ENCODE measurements at places on chromosomes 6 and 20.
A peak's percentile ranks its signal among the peaks of the same experiment; 100 is the strongest.

GRCh38 chr6:79518842-79519241 lies 18.4 kb downstream of the LCA5 start:
- no peak for DNase-seq

- no peak for DNase-seq
Observed at GRCh38 chr20:63804308-63804636, 26.8 kb downstream of the ZBTB46 start.

DNA sequence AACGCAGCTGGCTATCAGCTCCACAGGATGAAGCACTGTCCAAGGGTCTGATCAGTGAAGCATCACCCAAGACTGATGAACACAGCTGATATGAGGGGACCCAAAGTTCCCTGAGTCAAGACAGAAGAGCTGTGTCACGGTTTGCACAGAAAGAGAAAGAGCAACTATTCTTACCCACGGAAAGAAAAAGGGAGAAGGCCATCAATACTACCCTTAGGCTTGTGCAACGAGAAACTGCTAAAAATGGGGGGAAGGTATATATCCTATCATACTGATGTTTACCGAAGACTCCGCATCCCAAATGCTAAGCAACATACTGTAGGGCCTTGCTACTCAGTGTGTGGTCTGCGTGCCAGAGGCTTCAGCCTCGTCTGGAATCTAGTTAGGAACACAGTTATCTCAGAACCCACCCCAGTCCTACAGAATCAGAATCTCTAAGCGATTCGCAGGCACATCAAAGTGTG lies 665 bp downstream of the FASTKD5 start:
- no peak for DNase-seq

GRCh38 chr6:48835421-48835958 lies 627.6 kb downstream of the MMUT start:
- DNase-seq, result no peak

DNA sequence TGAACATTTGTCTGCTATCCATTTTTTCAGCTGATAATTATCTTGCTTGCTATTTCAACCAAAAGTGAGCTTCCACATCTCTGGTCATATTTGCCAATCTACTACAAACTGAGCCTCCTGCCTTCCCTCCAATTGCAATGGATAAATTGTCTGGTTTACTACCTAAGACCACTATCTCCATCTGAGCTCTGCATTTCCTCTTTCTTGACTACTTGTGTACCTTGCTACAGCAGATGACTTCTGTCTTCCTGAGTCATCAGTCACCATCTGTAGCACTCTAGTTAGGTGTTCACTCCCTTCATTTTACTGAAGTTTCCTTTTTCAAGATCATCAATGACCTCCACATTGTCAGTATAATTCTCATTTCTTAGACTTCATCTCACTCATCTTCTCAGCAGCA lies 33.5 kb upstream of the PHIP start:
- no peak for DNase-seq

- DNase-seq, result no peak
Observed at GRCh38 chr20:6051505-6051904, 2.4 kb downstream of the LRRN4 start.

- DNase-seq, result no peak
Observed at GRCh38 chr6:131792091-131792496, 15.7 kb upstream of the ENPP1 start.

DNA sequence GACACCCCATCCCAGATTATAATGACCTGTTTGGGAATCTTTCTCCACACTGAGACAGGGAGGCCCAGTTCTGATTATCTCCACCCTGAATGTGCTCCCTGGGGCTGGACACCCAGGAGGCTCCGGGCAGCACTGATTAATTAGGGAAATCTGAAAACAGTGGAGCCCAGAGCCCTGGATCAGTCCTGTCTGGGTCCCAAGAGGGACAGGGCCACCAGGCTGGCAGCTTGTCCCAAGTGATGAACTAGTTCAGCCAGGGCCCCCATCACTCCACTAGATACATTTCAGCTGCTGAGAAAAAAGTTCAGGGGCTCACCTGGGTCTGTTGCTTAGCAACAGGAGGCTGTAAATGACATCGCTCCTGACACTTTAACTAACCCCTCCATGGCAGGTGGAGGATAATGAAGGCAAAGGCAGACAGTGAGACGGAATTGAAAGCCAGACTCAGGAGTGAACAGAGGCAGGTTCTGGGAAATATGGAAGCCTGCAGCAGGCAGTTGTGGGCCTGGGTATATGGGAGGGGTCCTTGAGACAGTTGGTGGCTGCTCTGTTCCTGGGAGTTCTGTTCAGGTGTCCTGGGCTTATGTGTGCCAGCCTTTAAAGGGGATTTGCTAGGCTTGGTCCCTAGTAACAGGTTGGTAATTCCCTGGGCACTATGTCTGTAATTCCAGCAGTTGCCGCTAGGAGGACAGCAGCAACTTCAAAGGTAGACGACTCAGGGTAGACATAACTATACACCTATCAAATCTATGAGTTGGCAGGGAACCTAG lies 78.3 kb upstream of the CTNNBL1 start:
- DNase-seq, result no peak

- no peak for DNase-seq
Observed at GRCh38 chr20:31488115-31488514, 13.0 kb downstream of the REM1 start.

DNA sequence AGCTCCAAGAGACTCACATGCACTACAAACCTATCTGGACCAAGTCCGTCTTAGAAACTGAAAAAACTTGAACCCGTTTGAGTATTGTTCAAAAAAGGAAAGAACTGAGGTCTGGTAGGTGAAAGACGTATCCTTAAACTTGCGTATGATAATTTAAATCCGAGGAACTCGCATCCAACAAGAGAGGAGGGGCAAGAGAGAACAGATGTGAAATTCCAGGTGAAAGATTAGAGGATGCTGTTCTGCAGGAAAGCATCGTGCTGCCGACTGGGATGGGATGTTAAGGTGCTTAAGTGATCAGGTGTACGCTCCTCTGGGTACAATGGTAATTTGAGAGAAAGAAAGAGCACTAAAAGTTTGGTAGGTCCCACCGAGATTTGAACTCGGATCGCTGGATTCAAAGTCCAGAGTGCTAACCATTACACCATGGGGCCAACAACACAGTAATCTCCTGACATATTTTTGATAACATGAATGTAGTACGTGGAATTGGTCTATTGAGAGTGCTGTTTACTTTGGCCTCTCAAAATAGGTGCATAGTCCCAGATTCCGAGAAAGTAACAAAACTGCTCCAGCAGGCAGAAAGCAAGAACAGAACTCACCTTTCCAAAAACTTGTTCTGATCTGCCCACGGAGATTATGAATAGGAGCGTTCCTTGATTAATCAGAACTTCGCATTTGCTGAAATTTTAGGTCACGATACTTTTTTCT lies 53.5 kb upstream of the BTN3A2 start:
- peak; percentile 56 for DNase-seq

DNA sequence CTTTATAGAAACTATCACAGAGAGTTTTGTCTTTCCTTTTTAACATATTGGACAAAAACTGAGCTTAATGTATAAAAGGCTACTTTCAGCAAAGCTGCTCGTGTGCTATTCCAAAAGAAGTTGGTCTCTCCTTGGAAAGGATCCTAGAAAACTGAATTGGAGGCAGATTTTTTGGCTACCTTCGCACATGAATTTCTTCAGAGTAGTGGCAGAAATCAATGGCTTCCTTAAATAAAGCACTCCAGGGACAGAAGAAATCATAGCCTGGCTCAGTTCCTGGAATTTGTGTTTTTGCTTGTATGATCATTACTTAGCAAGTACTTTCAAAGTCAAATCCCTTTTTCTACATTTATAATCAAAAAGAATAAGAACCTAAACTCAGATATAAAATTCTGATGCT lies 780.3 kb downstream of the PHF3 start:
- DNase-seq, result no peak

DNA sequence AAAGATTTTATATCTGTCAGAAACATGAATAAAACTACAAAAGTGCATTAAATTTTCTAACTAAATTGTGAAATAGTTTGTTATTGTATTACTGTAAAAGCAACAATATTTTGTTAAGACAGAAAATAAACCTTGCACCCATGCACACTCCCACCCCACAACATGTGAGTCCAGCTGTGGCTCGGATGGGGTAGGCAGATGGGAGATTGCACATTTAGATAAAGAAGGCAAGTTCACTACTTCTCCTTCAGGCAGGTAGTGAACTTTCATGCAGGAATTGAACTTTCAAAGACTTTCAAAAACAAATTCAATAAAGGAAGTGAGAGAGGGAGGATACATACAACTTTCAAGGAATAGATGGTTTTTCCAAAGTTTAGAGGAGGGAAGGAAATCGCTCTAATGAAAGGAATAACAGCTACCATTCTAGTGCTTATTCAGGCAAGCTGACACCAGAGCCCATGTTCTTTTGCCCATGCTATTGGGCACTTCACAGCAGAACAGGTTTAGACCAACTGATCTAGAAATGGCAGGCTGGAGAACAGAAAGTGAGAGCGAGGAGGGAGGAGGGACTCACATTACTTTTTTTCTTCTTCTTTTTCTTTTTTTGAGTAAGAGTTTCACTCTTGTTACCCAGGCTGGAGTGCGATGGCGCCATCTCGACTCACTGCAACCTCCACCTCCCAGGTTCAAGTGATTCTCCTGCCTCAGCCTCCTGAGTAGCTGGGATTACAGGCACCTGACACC lies 28.5 kb downstream of the SF3B5 start:
- no peak for DNase-seq

DNA sequence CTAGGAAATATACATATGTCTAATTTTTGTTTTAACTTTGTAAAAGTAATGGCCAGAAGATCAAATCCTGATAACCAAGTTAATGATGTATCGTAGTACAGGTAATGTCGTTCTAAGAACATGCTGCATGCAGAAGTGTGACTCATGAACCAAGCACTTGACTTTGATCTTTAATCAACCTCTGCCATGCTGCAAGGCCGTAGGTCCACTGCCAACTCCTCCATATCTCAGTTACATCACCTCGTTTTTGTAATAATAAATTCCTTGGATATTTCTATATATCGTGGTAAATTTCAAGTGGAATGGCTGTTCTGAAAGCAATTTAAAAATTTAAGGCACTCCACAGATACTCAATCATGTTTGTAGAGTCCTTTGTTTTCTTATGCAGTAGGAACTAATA lies 771.7 kb downstream of the EPHA7 start:
- DNase-seq, result no peak

- no peak for DNase-seq
Observed at GRCh38 chr6:121510568-121511177, 75.2 kb downstream of the GJA1 start.

- DNase-seq, result no peak
Observed at GRCh38 chr6:143575901-143576426, 64.4 kb upstream of the FUCA2 start.

GRCh38 chr20:38894091-38894847 lies 31.9 kb upstream of the FAM83D start:
- no peak for DNase-seq

DNA sequence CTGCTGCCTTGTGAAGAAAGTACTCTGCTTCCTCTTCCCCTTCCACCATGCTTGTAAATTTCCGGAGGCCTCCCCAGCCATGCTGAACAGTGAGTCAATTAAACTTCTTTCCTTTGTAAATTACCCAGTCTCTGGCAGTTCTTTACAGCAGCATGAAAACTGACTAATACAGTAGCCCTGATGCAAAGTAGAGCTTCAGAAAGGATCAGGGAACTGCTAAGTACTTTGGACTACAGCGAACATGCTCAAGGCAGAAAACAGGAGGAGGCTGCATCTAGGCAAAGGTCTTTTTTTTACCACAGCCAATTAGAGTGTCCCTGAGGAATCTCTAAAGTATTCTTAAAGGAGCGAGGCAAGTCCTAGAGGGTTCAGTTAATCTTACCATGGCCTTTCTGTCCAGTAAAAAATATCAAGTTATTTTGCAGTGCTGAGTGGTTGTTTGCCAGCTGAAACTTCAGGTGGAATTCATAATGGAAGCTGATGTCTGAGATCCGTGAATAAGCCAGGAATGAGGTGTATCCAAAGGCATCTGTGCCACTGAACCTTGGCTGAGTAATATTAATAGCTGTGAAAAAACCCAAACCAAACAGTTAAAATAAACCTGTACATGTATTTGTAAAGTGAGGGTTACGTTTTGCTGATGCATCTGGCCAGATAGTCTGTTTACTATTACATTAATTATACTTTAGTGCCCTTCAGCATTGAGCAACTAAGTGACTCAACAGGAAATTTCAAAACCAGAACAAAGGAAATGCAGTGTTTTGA lies 170.4 kb downstream of the PHF3 start:
- DNase-seq, result no peak

- DNase-seq, result no peak
Observed at GRCh38 chr6:126963077-126963809, 155.2 kb upstream of the RSPO3 start.

- DNase-seq, result no peak
Observed at GRCh38 chr20:63517376-63518309, 2.9 kb upstream of the PPDPF start.

DNA sequence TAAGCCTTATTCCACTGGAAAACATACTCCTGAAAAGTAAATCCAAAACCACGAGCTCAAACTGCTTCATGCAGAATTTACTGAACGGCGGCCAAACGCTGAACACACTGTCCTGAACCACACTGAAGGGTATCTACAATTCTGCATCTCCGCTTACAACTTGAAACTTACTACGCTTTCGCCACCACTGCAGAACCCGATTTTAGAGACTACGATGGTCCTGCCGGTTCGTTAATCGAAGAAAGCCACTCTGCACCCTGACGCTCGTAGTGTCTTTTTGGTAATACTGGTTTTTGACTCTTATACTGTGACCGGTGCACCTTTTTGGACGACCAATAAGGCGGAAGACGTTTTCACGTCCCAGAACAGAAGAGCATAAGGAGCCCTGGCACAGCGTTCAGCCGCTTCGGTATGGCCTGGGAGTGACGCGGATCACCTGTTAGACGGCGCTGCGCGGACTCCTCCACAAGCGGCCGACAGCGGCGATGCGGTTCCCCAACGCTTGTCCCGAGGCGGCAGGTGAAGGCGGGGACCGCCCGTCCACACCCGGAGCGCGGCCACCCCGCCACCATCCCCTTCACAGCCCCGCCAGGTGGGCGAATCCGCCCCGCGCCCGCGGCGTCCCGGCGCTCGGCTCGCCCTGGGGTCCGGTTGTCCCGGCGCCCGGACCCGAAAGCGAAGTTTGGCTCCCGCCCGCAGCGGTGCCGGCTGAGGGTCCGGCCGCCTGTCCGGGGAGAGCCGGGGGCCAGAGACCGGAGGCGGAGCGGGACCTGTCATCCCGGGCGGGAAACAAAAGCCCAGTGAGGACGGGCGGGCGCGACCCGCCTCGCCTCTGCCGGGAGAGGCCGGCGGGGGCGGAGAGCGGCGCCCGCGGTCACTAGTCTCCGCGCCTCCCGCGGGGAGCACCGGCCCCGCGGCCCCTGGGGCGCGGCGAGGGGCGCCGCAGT lies 784 bp downstream of the FKBP5 start:
- peak; percentile 46 for DNase-seq

- DNase-seq, result no peak
Observed at GRCh38 chr6:30875244-30876038, 8.9 kb upstream of the DDR1 start.

- DNase-seq, result no peak
Observed at GRCh38 chr20:1621316-1621715, 1.5 kb upstream of the SIRPB1 start.

DNA sequence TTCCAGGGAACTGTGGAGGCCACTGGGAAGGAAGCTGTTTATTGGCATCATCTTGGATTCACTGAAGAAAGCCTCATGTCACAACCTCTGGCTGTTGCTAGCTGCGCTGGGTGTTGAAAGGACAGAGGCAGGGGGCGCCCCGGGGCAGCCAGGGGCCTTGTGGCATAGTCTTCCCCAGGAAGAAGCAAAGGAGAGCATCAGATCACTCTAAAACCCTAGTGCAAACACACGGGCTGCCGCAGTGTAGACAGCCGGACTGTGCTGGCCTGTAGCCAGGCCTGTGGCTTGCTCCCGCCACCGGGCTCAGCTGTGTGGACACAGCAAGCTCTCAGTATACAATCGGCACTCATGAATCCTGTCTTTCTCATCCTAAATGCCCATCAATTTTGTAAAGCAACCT lies 23.8 kb upstream of the SMOC2 start:
- no peak for DNase-seq

- no peak for DNase-seq
Observed at GRCh38 chr6:109662192-109662591, 28.8 kb downstream of the AK9 start.

Data from memory B cell (primary cell).